ENCODE measurements at places on chromosomes 1 and 21.

DNA sequence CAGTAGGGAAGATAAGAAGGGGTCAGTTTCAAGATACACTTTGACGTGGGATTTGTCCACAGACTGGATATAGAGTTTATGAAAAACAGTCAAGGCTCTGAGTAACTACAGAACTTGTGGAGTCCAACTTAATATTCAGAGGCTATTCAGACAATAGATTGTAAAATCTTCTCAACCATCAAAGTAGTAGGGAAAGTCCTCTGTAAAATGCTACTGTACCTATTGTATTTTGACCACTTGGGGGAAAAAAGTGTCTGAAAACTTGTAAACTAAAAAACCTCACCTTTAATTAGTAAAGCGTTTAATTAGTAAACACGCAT is 10.5 kb downstream of the PTP4A2 start:
- DNase-seq: no peak

DNA sequence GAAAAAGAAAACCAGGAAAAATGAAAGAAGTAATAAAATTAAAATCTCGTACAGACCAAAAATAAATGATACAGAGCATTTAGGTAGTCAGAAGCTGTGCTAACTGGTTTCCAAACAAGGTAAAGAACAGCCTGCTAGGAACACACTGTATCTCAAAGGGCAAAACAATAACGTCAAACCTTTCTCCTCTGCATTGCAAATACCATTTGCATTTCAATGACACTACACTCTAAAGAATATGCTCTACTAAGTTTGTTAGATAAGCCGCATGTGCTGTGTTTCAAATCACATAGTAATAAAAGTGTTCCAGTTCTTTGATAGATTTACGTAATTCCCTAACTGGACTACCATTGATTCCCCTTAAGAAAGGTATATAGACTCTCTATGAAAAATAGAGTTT is 648.8 kb downstream of the PLA2G4A start:
- DNase-seq: no peak

DNA sequence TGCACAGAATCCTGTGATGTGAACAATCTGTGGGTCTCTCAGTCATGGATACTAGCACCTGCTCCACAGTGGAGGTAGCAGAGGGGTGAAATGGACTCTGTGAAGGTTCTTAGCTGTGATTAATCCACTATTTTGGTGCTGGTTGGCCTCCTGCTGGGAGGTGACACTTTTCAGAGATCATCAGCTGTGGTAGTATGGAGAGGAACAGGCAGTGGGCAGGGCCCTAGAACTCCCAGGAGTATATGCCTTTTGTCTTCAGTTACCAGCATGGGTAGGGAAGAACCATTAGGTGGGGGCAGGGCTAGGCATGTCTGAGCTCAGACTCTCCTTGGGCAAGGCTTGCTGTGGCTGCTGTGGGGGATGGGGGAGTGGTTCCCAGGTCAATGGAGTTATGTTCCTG is 54.0 kb upstream of the KCNJ15 start:
- no peak for DNase-seq

DNA sequence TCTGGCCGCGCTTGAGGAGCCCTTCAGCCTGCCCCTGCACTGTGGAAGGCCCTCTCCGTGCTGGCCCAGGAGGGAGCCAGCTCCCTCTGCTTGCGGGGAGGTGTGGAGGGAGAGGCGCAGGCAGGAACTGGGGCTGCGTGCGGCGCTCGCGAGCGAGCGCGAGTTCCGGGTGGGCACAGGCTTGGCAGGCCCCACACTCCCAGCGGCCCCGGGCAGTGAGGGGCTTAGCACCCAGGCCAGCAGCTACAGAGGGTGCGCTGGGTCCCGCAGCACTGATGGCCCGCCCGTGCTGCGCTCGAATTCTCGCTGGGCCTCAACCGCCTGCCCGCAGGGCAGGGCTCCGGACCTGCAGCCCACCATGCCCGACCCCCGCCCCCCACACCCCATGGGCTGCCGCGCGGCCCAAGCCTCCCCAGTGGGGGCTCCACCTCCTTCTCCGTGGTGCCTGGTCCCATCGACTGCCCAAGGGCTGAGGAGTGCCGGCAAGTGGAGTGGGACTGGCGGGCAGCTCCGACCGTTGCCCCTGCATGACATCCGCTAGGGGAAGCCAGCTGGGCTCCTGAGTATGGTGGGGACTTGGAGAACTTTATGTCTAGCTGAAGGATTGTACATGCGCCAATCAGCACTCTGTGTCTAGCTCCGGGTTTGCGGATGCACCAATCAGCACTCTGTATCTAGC is 46.0 kb downstream of the COL24A1 start:
- DNase-seq: no peak

DNA sequence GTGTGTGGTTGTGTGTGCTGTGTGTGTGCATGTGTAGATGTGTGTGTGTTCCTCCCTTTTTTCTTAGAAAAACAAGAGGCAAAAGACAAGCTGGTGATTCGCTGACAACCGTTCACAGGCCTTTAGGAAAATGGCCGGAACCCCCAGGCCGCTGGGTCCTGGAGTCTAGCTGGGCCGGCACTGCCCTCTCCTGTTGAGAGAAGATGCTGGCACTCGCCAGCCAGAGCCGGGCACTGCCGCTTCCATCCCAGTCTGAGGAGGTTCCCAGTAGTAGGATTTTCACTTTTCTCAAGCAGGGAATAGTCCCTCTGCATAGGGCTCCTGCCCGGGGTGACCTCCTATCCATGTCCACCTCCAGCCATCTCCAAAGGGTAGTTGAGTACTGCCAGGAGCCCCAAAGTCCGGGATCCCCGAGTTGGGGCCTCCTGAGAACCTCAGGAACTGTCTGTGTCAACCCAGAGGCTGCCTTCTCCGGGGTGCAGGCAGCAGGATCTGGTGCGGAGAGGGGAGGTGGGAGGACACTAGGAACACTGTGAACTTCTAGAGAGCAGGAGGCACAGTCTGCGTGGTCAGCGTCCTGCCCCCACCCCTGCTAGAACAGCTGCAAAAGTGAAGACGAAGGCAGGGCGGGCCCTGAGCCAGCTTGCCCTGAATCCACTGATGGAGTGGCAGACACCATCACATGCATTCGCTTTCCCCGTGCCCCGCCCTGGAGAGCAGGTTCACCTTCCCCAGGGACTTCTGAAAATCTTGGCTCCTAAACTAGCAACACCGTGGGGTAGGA is 44.1 kb upstream of the ARHGEF16 start:
- peak; percentile 64 for DNase-seq

DNA sequence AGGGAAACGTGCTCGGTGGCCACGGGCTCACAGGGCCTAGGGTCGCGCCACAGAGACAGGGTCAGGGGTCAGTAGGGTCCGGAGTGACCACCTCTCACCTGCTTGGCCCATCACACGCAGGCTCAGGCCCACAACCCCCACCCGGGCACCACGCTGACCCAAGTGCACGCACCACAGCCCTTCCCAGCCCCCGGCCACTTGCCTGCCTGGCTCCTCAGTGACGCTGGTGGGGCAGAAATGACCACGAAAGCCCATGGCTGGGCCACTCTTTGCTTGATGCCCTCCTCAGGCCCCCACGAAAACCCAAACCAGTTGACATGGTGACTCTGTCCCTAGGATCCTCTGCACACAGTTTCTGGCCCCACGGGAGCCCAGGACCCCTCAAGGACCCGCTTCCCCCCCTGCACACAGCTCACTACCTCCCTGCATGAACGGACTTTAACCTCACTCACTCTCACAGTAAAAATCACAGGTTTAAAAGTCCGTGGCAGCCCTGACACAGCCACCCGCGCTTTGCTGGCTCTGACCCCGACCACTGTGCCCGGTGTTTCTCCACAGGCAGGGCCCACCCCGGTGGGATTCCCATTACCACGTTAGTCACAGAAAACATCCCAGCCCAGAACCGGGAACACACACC is 20.7 kb downstream of the NADK start:
- no peak for DNase-seq

- DNase-seq: no peak
These were observed 131.8 kb downstream of the PCNX2 start for GRCh38 chr1:233163696-233164095.

GRCh38 chr1:16631248-16632043 is 18.1 kb upstream of the NBPF1 start:
- no peak for DNase-seq

GRCh38 chr1:12065872-12066271 is 2.8 kb downstream of the TNFRSF8 start:
- no peak for DNase-seq

GRCh38 chr1:214901718-214902117 is 180.8 kb upstream of the KCNK2 start:
- DNase-seq: no peak

- DNase-seq: peak; percentile 37
These were observed 32.3 kb downstream of the PRDM16 start for GRCh38 chr1:3101124-3101939.

DNA sequence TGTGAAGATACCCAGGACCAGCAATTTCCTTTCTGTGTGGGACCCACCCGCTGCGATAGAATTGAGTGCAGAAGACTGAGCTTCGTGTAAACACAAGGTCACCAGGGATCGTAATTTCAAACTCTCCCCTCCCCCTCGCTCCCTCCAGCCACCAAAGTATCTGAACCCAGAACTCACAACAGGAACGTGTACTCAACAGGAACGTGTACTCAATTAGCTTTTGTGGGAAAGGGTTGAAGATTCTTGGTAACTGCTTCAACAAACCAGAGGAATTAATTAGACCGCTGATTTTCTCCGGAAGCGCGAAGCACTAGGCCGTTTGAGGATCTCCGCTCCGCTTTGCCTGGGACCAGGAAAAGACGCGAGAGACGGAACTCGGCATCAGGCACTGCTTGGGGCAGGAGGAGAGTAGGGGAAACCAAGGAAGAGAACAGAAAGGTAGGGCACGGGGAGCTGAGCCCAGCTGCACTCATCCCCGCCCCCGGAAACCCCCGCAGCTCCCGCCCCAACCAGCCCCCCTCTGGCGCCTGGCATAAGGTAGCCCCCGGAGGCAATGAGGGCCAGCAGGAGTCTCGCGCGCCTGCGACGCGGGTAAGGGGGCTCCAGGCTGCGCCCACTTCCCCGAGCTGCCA is 453 bp downstream of the DRAM2 start:
- DNase-seq: peak; percentile 83

- DNase-seq: no peak
These were observed 24.9 kb upstream of the PDXK start for GRCh38 chr21:43693981-43694380.

DNA sequence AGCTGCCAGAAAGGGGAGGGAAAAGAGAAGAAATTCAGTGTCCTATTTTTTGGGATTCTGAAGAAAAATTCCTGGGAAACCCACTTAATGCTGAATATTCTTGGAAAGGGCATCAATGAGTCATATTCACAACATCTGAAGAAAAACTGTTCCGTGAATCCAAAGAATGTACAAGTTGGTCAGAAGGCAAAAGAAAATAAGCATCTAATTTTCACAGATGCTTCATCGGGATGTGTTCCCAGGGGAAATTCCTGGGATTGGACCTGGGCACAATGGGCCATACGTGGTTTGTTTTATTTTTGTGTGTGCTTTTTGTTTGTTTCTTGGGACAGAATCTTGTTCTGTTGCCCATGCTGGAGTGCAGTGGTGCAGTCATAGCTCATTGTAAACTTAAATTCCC is 112.2 kb downstream of the MAP3K21 start:
- no peak for DNase-seq

DNA sequence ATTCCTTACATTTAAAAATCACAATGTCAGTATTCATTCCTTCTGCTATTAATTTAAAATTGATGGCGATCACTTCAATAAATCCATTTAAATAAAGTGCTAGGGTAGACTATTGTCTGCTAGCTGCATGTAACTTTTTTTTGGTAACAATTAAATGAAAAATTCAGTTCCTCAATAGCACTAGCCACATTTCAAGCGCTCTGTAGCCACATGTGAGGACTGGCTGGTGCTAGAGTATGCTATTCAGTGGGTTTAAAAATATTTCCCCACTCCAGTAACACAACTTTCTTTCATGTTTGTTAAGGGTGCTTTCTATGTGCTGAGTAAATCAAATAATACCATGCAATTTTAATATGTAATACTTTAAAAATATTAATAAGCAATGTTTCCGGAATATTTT is 108.2 kb downstream of the LTN1 start:
- no peak for DNase-seq

- DNase-seq: peak; percentile 98
These were observed 16.3 kb upstream of the TMEM9 start for GRCh38 chr1:201170533-201171062.

- no peak for DNase-seq
These were observed 6.0 kb downstream of the SMCP start for GRCh38 chr1:152884085-152884484.

GRCh38 chr1:230682274-230682673 is 31.6 kb downstream of the AGT start:
- DNase-seq: peak; percentile 40

DNA sequence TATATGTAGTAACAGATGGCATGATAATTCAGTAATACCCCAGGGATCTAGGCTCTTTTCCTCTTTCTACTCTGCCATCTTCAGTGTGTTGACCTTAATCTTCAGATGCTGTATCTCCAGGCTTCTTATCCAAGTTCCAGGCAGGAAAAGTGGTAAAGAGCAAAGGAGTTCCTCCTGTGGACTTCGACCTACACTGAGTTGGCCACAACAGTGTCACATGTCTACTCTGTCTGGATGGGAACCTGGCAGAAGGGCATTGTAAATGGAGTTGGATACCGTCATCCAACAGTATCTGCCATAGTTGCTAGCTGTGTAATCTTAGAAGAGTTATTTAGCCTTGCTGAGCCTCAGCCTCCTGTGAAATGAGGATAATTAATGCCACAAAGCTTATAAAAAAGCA is 21.9 kb downstream of the IL23R start:
- peak; percentile 13 for DNase-seq

GRCh38 chr1:17494114-17494729 is 45.3 kb upstream of the ARHGEF10L start:
- DNase-seq: peak; percentile 81

- DNase-seq: no peak
These were observed at the start of gene FAM177B for GRCh38 chr1:222736972-222737371. TSS of gene FAM177B (plus strand) at chr1:222737202. CDS start at chr1:222746546, 9,344 bp downstream.

- DNase-seq: no peak
These were observed 66.7 kb upstream of the GJB5 start for GRCh38 chr1:34688006-34688741.

DNA sequence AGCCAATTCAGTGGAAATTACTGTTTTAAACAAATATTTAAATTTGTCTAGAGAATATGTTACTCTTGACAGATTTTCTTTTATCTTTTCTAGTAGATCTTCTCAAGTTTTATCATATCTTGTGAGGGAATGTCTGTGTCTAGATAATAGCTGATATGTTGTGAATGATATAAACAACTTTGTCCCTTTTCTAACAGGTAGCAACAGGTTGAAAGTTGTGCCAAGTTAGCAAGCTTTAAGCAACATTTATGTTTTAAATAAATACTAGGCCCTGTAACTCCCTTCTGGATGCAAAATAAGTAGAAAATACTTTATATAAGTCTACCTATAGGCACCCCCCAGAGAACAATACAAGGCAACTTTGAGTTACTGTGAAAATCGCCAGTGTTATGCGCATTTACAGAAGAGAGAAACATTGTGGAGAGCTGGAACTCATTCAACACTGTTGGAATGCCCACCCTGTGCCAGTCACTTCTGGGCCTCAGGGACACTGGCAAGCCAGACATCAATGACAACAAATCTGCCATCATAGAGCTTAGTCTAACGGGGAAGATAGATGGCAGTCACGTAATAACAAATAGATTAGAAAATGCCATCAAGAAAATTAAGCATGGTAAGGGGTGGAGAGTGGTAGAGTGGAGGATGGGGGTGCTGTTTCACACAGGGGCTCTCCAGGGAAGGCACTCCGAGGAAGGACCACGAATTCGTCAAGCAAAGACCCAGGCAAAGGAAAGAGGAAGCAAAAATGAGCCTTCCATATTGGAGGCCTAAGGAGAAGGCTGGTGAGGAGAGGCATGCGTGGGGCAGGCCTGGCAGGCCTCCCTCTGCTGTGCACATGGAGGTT is 4.4 kb downstream of the MAP3K21 start:
- DNase-seq: peak; percentile 40

Measured in D341Med (cell line).